ENCODE measurements at places on chromosomes 1 and 21.

GRCh38 chr1:3660704-3661103 is 8.4 kb downstream of the TP73 start:
- no peak for DNase-seq

- DNase-seq: no peak
Observed at GRCh38 chr1:24501371-24502064, 1.1 kb upstream of the RCAN3 start.

DNA sequence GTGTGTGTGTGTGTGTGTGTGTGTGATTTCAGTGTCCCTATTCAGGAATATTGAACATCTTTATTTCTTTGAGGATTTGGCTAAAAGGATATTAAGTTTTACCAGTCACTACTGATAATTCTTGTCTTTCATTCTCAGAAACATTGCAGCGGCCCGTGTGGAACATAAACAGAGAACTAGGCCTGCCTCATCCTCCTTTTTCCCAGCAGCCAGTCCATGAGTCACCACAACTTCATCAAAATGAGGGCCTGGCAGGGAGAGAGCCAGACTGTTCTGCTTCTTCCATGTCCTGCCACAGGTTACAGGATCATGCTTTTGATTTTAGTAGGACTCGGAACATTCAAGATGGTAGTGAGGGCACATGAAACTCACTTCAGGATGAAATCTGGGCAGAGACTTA is 50.7 kb downstream of the LRIG2 start:
- DNase-seq: no peak

DNA sequence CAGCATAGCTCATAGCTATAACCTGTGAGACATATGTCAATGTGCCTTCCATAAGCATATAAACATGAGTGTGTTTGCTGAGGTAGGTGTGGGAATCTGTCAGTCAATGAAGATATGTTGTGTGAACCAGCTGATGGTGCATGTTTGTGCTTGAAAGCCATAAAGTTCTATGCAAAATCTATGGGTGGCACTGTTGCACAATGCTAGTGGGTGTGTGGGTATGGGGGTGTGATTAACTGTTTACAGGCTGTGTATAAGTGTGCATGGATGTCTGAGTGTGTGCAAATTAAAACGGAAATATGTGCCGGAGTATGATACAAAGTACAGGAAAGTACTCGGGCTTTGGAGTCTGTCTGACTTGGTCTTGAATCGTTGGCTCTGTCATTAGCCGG is 1.0 kb upstream of the ATP2B4 start:
- DNase-seq: no peak

DNA sequence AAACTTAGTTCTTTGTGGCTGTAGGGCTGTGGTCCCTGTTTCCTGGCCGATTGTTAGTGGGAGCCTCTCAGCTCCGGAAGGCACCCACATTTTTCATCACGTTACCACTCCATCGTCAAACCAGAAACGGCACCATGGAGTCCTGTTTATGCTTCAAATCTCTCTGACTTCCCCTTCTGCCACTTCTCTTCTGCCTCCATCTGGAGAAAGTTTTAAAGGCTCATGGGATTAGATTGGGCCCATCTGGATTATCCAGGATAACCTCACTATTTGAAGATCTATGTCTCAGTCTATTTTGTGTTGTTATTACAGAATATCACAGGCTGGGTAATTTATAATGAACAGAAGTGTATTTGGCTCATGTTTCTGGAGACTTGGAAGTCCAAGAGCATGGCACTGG is 19.3 kb upstream of the IL22RA1 start:
- no peak for DNase-seq

DNA sequence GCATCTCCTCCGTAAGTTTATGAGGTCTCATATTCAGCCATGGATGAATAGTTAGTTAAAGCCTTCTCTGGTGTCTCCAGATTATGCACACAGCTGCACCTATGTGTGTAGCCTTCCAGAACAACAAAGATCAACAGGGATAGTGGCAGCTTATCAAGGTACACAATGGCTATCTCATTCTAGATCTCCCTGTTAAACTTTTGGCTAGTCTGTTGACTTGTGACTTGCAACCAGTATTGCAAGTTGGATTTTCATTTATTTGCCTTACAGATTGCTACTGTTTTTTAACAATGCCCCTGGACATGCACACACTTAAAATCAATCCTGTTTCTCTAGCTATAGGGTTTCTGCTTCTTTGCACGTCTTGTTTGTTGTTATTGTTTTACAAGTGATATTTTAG is 363.2 kb downstream of the OMA1 start:
- DNase-seq: no peak

- no peak for DNase-seq
Observed at GRCh38 chr1:36204347-36204909, 19.8 kb upstream of the THRAP3 start.

DNA sequence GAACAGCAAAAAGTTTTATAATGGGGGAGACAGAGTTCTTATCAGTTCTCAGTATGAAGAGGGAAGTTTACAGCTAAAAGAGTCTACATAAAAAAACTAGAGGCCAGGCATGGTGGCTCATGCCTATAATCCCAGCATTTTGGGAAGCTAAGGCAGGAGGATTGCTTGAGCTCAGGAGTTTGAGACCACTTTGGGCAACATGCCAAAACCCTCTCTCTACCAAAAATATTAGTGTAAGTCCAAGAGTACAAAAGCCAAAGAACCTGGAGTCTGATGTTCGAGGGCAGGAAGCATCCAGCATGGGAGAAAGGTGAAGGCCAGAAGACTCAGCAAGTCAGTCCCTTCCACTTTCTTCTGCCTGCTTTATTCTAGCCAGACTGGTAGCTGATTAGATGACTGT is 35.0 kb upstream of the ROR1 start:
- no peak for DNase-seq

GRCh38 chr1:203932556-203932955 is 71.2 kb downstream of the SNRPE start:
- no peak for DNase-seq

GRCh38 chr1:54995835-54996234 is 2.9 kb upstream of the BSND start:
- no peak for DNase-seq

DNA sequence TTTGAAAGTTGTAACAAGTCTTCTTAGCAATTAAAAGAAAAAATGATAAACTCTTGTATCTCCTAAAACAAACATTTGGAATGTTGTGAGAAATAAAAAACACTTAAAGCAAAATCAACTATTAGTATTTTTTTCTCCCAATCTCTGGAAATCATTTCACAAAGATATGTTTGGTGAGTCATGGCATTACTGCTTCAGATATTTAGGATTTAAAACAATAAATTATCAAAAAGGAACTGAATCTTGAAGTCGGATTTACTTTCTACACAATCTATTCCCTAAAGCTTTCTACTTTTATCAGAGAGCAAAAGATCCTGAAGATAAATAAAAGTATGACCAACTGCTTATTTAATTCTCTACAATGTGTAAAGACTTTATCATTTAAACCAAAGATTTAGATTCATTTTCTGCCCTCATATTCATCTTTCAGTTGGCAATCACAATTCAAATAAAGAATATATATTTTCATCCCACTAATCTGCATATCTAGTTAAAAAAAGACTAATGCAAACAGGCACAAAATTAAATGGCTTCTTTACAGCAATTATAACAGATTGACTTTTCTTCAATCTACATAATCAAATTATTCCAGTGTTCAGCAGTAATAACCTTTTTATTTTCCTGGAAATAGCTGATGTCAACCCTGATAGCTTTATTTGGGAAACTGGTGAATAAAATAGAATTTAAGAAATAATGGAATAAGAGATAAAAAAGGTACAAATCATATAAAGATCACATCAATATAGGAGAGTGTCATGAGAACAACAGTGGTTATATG is 230.0 kb downstream of the COP1 start:
- DNase-seq: no peak

GRCh38 chr1:232555494-232556210 is 74.3 kb downstream of the SIPA1L2 start:
- no peak for DNase-seq

GRCh38 chr1:54380290-54380882 is 25.8 kb downstream of the SSBP3 start:
- no peak for DNase-seq

DNA sequence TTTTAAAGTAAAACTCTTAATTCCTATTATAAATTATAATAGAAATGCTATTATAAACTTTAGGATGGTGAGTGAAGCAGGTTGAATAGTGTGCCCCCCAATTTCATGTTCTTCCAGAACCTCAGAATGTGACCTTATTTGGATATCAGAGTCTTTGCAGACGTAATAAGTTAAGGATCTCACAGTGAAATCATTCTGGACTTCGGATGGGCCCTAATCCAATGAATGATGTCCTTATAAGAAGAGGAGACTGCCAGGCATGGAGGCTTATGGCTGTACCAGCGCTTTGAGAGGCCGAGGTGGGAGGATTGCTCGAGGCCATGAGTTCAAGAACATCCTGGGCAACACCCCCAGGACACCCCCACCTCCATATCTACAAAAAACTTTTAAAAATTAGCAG is 9.4 kb upstream of the MT1HL1 start:
- no peak for DNase-seq

DNA sequence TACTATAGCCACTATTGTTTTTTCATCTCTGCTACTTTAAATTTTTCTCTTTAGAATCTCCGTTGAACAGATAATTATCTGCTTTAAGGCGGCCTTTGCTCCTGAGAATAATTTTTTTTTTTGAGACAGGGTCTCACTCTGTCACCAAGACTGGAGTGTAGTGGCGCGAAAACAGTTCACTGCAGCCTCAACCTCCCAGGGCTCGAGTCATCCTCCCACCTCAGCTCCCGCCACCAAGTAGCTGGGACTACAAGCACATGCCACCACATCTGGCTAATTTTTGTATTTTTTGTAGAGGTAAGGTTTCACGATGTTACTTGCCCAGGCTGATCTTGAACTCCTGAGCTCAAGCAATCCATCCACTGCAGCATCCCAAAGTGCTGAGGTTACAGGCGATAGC is 28.6 kb downstream of the TRIT1 start:
- no peak for DNase-seq

DNA sequence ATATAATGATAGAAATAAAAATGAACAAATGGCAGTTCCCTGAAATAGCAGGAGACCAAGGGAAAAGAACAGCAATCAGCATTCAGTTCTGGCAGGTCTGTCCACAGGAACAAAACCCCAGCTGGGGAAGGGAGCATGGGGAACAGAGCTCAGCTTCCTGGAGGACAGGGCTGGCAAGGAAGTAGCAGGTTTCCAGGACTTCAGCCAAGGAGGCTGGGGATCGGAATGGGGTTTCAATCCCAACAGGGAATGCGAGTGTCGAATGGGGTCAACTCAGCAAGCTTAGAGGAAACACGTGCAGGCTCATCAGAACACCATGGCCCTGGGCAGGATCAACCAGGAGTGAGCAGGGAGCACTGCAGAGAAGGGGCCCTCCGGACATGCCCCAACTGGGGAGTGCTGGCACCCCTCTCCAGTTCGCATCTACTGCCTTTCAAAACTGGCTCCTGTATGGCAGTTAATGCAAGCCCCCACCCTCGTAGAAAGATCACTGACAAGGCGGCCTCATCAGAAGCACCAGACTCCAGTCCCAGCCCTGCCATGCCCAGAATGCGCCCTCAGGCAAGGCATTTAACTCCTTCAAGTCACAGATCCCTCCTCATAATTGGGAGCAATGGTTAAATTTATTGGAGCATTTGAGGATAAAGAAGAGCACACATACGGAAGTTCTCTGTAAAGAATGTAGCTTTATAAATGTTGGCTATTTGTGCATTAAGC is 72.4 kb downstream of the SEC16B start:
- DNase-seq: no peak

GRCh38 chr1:186735463-186735862 is 55.2 kb upstream of the PTGS2 start:
- DNase-seq: no peak

- DNase-seq: no peak
Observed at GRCh38 chr1:168686666-168687065, 42.3 kb downstream of the DPT start.

DNA sequence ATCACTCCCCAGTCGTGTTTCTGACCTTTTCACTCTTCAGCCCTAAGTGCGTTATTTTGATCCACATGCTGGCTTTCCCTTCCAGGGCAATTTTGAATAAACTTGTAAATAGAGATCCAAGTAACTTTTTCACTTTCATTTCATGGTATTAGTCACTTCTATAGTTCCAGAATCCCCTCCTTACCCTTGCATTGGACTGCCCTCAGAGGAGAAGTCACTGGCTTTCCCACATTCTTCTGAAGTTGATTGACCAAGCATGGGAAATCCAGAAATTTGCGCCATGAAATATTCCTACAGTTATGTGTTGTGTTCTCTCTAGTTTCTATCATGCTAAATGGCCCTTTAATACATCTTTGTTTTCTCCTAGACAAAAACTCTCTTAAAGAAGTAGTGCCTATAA is 177.3 kb upstream of the GORAB start:
- no peak for DNase-seq

GRCh38 chr21:15060543-15061175 is 4.1 kb downstream of the NRIP1 start:
- DNase-seq: no peak

DNA sequence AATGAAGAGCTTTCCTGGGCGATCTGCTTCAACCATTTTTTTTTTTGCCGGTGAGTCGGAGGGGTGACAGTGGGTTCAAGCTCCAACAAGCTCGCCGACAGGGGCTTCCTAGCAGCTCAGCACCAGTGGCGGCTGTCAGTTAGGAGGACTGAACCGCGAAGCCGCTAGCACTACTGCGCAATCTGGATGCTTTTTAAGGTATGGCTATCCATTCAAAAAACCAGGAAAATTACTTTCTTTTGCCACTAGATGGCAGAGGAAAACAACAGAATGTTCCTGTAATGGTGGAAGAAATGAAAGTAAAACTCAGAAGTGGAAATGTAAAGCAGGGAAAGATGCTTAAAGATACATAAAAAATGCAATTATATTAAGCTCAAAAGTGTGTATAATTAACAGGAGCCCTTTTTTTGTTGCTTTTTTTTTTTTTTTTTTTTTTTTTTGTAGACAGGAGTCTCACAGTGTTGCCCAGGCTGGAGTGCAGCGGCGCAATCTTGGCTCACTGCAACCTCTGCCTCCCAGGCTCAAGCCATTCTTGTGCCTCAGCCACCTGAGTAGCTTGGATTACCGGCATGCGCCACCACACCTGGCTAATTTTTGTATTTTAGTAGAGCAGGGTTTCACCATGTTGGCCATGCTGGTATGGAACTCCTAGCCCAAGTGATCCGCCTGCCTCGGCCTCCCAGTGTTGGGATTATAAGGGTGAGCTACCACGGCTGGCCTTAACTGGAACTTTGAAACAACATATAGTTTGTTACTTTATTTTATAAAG is 8.5 kb downstream of the KYAT3 start:
- no peak for DNase-seq

GRCh38 chr1:90198616-90199332 is 203.9 kb downstream of the ZNF326 start:
- no peak for DNase-seq

All from cortex of kidney (tissue), 1 donor.